ENCODE measurements at places on chromosomes 5 and 9.

GRCh38 chr9:15139469-15139868 lies 167.5 kb downstream of the TTC39B start:
- no peak for DNase-seq

DNA sequence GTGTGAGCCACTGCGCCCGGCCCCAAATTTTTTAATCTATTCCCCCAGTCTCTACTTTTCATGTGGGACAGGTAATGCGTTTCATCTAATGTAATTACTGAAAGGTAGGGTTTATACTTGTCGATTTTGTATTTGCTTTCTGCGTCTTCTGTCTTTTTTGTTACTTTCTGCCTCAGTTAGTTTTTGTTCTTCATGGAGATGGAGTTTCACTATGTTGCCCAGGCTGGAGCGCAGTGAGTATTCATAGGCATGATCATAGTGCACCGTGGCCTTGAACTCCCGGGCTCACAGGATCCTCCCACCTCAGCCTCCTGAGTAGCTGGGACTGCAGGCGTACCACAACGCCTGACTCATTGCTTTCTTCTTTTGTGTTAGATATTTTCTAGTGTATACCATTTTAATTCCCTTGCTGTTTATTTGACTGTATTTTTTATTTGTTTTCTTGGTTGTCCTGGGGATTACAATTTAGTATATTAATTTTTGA lies 23.4 kb downstream of the EHMT1 start:
- no peak for DNase-seq

- DNase-seq: peak; percentile 5
Observed at GRCh38 chr5:101679816-101680215, 616.3 kb downstream of the SLCO4C1 start.

DNA sequence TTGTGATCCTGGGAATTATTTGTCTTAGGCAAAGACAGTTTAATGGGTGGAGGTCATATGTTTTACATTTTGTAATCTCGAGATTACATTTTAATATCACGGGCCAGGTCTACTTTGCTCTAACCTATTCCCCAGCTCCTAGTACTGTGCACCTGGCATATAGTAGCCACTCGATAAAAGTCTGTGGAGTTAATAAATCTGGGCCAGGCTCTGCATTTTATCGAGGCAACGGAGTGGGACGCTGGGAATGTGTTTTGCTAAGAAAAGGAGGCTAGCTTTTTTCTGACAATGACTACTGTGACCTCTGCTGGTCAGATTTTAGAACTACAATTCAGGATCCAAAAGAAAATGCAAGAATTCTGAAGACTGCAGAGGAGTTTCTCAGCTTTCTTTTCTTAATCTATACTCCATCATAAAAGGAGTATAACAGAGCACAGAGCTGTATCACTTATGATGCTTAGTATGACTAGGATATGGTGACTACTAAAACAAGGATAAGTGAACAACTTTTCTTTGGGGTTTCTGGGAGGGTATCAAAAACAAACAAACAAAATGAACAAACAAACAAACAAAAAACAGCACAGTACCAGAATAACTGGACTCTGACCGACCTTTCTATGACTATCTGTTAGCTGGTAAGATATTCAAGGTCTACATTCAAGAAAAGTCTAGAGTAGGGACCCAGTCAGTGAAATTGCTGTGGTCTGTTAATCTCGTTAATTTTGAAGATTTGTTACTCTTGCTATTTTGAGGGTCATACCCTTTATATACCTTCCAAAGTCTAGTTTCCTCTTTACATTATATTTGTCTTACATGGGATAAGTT lies 46.1 kb upstream of the CER1 start:
- peak; percentile 55 for DNase-seq

GRCh38 chr5:118616281-118616680 lies 372.1 kb downstream of the DTWD2 start:
- no peak for DNase-seq

DNA sequence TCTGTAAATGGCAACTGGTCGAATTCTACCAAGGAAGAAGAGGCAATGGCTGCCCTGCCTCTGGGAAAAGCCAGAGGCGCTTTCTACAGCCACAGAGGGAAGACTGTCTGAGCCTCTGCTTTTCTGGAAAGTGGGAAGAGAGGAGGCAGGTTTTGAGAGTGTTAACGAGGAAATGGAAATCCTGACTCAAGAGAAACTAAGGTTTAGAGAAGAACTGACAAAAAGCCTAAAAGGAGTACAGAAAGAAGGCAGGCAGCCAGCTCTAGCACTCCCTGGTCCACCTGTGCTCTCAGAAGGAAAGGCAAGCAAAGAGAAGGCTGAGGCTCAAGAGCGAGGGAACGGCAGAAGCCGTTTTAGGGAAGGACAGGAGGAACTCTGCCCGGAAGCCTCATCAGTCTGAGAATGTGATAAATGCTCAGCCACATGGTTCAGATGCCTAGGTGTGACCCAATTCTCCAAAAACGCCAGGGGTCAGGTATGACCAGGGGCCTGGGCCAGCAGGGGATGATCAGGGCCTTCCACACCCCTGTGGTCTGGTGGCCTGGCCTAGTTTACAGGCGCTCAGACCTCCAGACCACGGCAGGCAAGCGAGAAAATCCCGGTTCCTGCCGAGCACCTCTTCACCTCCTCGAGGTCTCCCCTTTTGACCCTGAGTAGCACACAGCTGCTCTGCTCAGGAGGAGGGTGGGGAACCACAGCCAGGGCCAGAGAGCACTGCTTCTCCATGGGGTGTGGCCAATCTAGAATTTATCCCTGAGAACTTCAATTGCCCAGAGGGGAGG lies 79.9 kb upstream of the FBXW11 start:
- DNase-seq: no peak

DNA sequence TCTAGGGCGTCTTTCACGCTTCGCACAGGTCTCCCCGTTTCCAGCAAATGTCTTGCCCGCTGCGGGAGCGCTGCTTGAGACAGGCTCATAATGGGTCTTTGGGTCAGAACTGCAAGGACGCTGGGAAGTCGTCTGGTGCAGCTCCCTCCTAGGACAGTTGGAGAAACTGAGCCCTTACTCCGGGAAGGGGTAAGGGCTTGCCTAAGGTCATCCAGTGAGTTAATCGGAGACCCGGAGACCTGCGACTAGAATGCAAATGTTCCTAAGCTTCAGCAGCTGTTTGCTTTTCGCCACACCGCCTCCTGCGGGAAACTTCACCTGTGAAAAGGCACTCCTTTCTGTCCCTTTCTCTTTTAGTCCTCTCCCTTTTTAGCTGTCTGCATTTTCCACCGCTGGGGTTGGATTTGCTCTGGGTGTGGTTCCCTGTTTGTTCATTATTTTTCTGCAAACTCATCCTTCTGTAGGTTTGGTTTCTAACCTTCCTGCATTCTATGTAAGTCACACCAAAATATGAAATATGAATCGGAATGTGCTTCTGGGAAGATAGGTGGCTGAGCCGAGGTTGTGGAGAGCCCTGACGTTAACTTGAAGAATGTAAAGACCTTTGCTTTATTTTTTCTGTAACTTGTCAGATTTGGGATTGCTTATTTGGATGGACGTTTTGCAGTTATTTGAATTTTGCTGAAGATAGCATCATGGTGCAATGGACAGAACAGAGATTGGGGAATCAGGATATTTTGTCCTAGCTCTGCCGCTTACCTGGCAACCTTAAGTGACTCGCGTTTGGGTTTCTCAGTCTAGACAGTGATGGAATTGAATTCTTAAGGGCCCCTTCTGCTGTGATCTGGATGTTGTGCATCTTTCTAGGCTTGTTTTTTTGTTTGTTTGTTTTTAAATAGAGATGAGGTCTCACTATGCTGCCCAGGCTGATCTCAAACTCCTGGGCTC lies 909 bp downstream of the SLC36A1 start:
- DNase-seq: peak; percentile 6

- no peak for DNase-seq
Observed at GRCh38 chr9:130267930-130268329, 2.4 kb downstream of the HMCN2 start.

GRCh38 chr9:78989031-78989658 lies 582.6 kb upstream of the TLE4 start:
- DNase-seq: no peak

- peak; percentile 47 for DNase-seq
Observed at GRCh38 chr9:134188386-134189144, 24.2 kb upstream of the RNU6ATAC start.

DNA sequence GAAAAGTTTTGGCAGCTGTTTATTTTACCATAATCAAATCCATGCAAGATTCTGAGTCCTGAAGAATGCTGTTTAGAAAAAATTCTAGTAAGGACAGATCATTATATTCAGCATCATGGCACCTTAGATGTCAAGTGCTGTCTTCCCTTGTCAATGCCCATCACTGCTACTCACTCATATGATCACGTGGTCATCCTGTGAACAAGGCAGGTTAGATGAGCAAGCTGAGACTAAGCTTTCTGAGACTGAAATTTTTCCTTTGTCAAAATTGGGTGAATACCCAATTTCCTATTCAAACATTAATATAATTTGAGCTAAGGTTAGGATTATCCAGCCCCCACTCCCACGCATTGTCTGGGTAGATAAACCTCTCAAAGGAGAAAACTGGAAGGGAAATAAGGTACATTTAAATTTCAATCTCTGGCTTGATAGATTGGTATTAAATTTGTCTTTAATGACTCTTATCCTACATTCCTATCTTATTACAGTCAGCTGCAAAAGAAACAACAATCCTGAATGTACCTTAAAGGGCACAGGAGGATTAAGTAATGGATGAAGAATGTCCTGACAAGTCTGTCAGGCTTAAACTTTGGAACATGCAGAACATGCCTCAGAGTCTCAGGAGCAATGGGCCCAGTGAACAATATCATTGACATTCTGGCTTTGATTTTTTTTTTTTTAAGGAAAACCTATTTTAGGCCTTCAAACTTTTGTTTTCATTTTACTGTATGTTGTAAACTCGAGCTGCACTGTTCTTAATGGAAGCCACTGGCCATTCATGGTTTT lies 148.7 kb upstream of the RANBP3L start:
- DNase-seq: peak; percentile 33

GRCh38 chr5:173554038-173554955 lies 62.2 kb downstream of the BOD1 start:
- DNase-seq: no peak

GRCh38 chr5:103003872-103004271 lies 116.1 kb downstream of the GIN1 start:
- no peak for DNase-seq

GRCh38 chr5:115770466-115770865 lies 46.0 kb downstream of the CDO1 start:
- no peak for DNase-seq

GRCh38 chr5:7398596-7399280 lies 2.8 kb downstream of the ADCY2 start:
- DNase-seq: no peak
